ENCODE measurements at places on chromosomes 13 and 19. TPM values are rescaled to one million over a fixed set of nuclear protein-coding genes. Genes with fewer than 3 reads are reported as not detected.

LAIR1 gene
- total RNA-seq: 7.8 TPM

WDR87 gene
- total RNA-seq: not detected

MYO16 gene
- 1.1 TPM for total RNA-seq

CDX2 gene
- not detected for total RNA-seq

- no peak overlapping the region for H3K4me3 ChIP-seq
- no peaks in the 10 kb centered on the region for H3K4me1 ChIP-seq
- no peak for DNase-seq
- H3K27me3 ChIP-seq: no peaks in the 10 kb centered on the region
- no peaks in the 10 kb centered on the region for H3K36me3 ChIP-seq
Observed at GRCh38 chr13:23754506-23754905, 134.7 kb downstream of the MIPEP start.

TSKS gene
- total RNA-seq: 0.28 TPM

MADCAM1 gene
- total RNA-seq: not detected

DNA sequence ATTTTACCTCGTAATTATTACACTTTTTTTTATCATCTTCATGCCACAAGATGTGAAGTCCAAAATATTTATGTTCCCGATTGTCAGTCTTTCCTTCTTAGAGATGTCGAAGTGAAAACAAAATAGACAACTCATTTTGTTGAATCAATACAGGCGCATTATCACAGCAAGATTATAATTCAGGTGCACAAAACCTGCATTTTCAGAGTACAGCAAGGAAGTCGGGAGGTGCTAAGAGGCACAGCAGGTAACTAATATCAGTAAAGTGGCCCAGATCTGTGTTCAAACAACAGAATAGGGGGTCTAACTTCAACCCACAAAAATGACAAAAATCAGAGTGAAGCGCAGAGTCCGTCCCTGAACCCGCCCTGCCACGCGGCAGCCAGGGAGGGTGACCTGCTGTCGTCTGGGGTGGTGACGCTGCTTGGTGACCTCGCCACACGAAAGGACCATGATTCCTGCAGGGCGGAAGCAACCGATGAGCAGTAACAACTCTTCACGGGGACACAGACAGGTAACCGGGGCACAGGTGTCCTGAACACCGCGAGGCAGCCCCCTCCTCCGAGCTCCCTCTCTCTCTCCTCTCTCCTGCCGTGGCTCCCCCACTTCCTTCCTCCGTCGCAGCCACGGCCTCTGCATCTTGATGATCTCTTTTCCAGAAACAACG is 50.9 kb upstream of the SPACA7 start:
- no peak overlapping the region for H3K27ac ChIP-seq
- DNase-seq: no peak
- no peak overlapping the region for H3K4me3 ChIP-seq
- H3K4me1 ChIP-seq: no peaks in the 10 kb centered on the region

- no peak for DNase-seq
- no peak overlapping the region for H3K4me3 ChIP-seq
- H3K4me1 ChIP-seq: no peaks in the 10 kb centered on the region
- no peaks in the 10 kb centered on the region for H3K27me3 ChIP-seq
- no peaks in the 10 kb centered on the region for H3K36me3 ChIP-seq
Observed at GRCh38 chr13:85332615-85333014, 466.6 kb downstream of the SLITRK6 start.

- no peaks in the 10 kb centered on the region for H3K27me3 ChIP-seq
- no peak overlapping the region for H3K27ac ChIP-seq
- no peaks in the 10 kb centered on the region for H3K4me1 ChIP-seq
- H3K36me3 ChIP-seq: no peaks in the 10 kb centered on the region
- DNase-seq: no peak
- H3K4me3 ChIP-seq: no peak overlapping the region
Observed at GRCh38 chr19:41699968-41700323, 8.5 kb upstream of the CEACAM5 start.

ANKLE1 gene
- 0.51 TPM for total RNA-seq

DNA sequence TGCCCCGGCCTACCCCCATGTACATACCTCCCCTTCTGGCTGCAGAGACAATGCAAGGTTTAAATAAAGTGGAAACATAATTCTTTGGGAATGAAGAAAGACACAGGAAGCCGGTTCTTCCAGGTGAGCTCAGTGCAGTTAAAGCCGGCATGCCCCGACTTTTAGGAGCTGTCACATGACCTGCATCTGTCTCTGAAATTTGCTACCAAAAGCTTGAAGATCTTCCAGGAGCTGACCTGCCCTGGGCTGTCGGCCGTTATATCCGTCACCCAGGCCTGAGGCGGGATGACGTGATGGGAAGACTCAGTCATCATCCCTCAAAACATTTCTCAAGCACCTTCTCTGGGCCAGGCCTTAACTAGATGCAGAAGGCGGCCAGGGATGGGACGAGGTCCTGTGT is 10.3 kb downstream of the RAB8A start:
- no peaks in the 10 kb centered on the region for H3K27me3 ChIP-seq
- H3K4me3 ChIP-seq: no peak overlapping the region
- no peak overlapping the region for H3K27ac ChIP-seq
- H3K36me3 ChIP-seq: peaks cover 72% of the 10 kb centered on the region

ZSCAN5C gene
- not detected for total RNA-seq

- no peaks in the 10 kb centered on the region for H3K27me3 ChIP-seq
- peak; percentile 85 for DNase-seq
- H3K36me3 ChIP-seq: no peaks in the 10 kb centered on the region
- H3K27ac ChIP-seq: peak overlapping the region; percentile 90
Observed at GRCh38 chr13:23558675-23559536, 11.3 kb upstream of the TNFRSF19 start.

DNA sequence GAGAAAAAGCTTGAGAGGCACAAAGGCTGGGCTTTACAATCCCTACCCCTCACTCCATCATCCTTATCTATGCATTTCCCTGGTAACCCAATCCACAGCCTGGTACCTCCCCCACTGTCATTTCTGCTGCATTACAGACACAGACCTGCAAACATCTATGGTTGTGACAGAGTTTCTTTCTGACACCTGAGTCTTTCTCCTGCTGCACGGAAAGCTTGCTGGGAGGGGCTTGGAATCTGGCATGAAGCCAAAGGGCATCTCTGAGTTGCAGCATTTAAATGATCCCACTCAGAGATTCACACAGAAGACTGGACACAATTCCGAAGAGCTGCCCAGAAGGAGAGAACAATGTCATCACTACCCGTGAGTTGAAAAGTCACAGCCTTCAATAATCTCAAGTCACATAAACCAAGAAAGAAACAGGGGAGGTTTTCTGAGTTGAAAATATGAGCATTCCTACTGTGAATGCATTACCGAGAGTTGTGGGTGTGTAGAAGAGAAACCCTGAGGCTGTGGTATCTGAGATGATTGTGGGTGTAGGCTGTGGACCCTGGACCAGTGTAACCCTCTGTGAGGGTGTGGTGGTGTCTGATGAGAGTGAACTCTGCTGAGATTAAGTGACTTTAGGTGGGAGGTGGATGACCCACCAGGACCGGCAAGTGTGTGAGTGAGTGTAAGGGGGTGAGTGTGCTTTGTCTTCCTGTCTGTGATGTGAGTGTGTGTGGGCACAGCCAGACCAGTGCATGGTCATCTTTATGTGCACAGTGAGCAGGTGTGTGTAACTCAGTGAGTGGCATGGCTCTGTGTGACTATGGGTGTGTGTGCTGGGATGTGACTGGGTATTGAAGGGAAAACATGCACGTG is at the start of gene LGALS14:
Gene LGALS14 (plus strand): TSS at position 301 of the 864 bp plus-strand sequence. CDS start 48 bp downstream, at position 349.
- H3K4me1 ChIP-seq: no peaks in the 10 kb centered on the region
- H3K27me3 ChIP-seq: no peaks in the 10 kb centered on the region
- DNase-seq: no peak
- no peak within 1 kb of the TSS for H3K4me3 ChIP-seq
- H3K36me3 ChIP-seq: no peaks in the 10 kb centered on the region

IGFL3 gene
- total RNA-seq: not detected

KCNN1 gene
- 0.63 TPM for total RNA-seq

- H3K27ac ChIP-seq: no peak overlapping the region
- no peak for DNase-seq
- no peak overlapping the region for H3K4me3 ChIP-seq
- H3K36me3 ChIP-seq: peaks cover 99% of the 10 kb centered on the region
- no peaks in the 10 kb centered on the region for H3K27me3 ChIP-seq
Observed at GRCh38 chr19:45827459-45828093, 12.5 kb upstream of the RSPH6A start.

DNA sequence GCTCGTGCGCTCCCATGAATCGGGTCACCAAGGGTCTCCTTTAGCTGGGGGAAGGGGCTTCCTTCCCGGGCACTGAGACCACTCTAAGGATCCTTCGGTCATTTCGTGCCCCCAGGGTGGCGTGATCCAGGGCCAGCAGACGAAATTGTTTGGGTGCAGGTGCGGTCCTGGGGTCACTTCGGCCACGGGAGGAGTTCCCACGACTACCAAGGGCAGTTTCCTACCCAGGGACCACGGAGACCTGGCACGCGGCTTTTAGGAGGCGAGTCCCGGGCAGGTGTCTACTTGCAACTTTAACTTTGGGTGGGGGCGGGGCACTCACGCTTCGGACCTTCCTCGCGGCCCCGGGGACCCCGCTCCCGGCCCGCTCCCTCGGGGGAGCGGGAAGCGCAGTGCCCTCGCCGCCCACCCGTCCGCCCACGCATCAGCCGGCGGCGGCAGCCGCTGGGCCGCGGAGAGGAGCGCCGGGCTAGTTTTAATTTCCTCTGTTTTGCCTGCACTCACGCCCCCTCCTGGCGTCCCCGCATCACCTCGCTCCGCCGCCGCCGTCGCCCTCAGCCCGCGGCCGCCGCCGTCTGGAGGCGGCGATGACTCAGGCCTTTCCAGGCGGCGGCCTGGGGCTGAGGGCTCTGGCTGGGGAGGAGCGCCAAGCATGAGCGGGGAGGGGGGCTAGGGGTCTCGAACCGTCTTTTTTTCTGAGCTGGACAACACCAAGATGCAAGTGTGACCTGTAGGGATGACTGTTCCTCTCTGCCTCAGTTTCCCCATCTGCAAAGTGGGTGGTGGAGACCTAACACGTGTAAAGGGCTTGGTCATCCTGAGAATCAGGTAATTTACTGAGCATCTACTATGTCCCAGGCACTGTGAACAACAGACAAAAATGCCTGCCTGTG is 21.8 kb downstream of the OLFM2 start:
- peak; percentile 62 for DNase-seq
- peaks cover 11% of the 10 kb centered on the region for H3K27me3 ChIP-seq
- peak overlapping the region; percentile 53 for H3K4me3 ChIP-seq
- H3K27ac ChIP-seq: no peak overlapping the region
- H3K36me3 ChIP-seq: no peaks in the 10 kb centered on the region

DNA sequence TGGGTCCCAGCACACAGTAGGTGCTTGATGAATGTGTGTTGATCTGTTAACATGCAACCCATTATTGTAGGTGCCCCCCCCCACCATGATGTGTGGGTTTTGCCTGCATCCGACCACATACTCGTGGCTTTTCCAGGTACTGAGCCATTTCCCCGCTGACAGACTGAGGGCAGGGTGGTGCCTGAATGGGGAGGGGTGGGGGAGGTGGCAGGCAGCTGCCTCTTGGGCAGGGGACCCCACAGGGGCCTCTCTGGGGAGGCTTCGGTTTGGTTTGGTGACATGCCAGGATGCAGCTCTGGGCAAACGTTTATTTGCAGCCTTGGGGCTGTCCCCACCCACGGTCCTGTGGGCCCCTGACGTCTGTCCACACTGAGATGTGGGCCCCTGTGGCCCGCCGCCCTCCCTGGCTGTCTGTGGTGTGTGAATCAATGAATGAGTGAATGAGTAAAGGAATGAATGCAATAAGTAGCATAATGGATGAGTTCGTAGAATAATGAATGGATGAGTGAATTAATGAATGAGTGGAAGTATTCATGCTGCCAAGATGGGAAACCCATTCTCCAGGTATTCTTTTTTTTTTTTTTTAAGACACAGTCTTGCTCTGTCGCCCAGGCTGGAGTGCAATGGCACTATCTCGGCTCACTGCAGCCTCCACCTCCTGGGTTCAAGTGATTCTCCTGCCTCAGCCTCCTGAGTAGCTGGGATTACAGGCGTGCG is 9.0 kb upstream of the JUND start:
- no peak for DNase-seq
- peak overlapping the region; percentile 100 for H3K27ac ChIP-seq
- no peaks in the 10 kb centered on the region for H3K4me1 ChIP-seq
- H3K27me3 ChIP-seq: no peaks in the 10 kb centered on the region
- H3K4me3 ChIP-seq: no peak overlapping the region

PPM1N gene
- 1.8 TPM for total RNA-seq

GRCh38 chr13:57114945-57115344 is 25.8 kb upstream of the PRR20A start:
- H3K4me1 ChIP-seq: no peaks in the 10 kb centered on the region
- no peaks in the 10 kb centered on the region for H3K36me3 ChIP-seq
- H3K27me3 ChIP-seq: no peaks in the 10 kb centered on the region
- H3K4me3 ChIP-seq: no peak overlapping the region

DNA sequence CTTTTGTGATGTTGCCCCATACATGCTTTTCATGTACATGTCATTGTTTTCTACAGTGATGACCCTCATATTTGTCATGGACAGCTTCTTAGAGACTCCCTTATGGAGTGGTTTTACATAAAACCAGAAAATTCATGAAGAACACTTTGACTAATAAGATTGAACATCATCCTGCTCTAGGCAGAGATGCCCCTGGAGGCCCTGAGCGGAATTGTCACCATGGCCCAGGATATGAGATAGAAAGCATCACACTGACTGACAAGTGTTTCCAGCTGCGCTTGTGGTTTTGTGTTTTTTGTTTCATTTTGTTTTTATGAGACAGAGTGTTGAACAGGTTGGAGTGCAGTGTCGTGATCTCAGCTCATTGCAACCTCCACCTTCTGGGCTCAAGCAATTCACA is 22.2 kb downstream of the ZNF701 start:
- no peaks in the 10 kb centered on the region for H3K4me1 ChIP-seq
- no peaks in the 10 kb centered on the region for H3K27me3 ChIP-seq
- no peak overlapping the region for H3K4me3 ChIP-seq
- H3K27ac ChIP-seq: no peak overlapping the region
- DNase-seq: no peak
- peaks cover 13% of the 10 kb centered on the region for H3K36me3 ChIP-seq

DNA sequence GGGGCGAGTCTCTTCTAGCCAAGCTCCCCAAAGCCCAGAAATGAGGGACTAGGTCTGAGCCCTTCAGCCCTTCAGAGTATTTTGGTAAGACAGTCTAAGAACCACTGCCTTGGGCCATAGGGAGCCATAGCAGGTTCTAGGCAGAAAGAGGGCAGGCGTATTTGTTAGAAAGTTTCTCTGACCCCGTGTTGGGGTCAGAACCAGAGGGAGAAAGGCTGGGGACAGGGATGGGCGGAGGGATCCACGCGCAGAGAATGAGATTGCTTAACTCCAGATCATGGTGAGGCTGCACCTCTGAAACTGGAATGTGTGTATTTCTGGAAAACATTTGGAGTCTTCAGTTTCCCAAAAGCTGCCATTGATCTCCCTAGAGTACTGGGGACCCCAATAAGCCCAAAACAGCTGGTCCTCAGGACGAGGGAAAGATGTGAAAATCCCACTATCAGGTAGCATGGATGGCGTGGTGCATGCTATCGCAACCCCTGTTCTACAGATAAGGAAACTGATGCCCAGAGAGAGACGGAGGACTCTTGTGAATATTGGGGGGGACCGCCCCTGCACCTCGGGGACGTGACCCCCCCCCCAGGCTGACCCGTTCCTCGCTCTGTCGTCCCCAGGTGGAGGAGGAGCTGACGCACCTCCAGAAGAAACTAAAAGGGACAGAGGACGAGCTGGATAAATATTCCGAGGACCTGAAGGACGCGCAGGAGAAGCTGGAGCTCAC is 703 bp upstream of the TPM4 start:
- DNase-seq: no peak
- H3K27ac ChIP-seq: peak overlapping the region; percentile 98
- no peaks in the 10 kb centered on the region for H3K27me3 ChIP-seq
- no peaks in the 10 kb centered on the region for H3K36me3 ChIP-seq
